GM23338 (cell line): ENCODE measurements at places on chromosomes 1 and 21.

DNA sequence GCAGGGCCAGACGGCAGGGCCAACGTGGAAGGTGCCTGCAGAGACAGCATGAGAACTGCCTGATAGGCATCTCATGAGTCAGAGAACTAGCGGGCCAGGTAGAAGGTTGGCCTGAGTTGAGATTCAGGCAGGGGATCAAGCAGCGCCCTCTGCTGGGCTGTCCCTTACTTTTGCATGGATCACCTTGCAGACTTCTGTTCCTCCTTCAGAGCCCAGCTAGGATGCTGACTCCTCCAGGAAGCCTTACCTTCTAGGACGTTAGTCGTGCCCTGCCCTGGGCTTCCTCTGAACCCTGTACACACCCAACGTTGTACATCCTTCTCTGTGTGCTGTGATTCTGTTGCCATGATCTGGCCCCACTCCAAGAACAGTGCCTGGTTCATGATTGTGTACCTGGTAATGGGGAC, 231.3 kb upstream of the VAMP3 start:
- DNase-seq: peak; percentile 90

GRCh38 chr1:203649551-203649998, 22.9 kb downstream of the ATP2B4 start:
- DNase-seq: no peak

- DNase-seq: no peak
These were observed 1182.5 kb downstream of the MRPL39 start for GRCh38 chr21:24424776-24425175.

DNA sequence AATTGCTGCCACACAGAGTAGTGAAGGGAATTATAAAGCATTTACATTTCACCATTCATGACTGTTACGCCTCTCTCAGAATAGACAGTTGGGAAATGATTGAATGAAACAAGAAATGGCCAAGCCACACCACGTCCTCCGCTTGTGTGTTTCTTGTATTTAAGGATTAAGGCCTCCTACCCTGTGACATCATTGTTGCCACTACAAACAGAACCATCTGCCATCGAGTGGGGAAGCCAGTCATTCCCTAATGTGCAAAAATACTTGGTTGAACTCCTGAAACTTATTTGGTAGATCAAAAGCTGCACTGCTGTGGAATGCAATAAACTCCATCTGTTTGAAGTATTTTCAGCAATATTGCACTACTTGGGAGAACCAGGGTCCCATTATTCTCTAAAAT, 99.0 kb upstream of the C1orf105 start:
- DNase-seq: no peak

GRCh38 chr1:235169986-235170385, 8.9 kb upstream of the RBM34 start:
- DNase-seq: no peak

- peak; percentile 91 for DNase-seq
These were observed at the start of gene RAB13 for GRCh38 chr1:153985941-153986761. Gene RAB13, minus strand, starts transcription at chr1:153986339. Its CDS starts 103 bp downstream, at chr1:153986236.

- DNase-seq: no peak
These were observed 42.5 kb downstream of the NEK2 start for GRCh38 chr1:211632808-211633523.

- DNase-seq: no peak
These were observed 768 bp upstream of the RIIAD1 start for GRCh38 chr1:151720554-151720953.

- no peak for DNase-seq
These were observed 273.0 kb downstream of the LTN1 start for GRCh38 chr21:28719723-28720122.

GRCh38 chr1:117232531-117232930, 21.8 kb upstream of the VTCN1 start:
- DNase-seq: no peak

DNA sequence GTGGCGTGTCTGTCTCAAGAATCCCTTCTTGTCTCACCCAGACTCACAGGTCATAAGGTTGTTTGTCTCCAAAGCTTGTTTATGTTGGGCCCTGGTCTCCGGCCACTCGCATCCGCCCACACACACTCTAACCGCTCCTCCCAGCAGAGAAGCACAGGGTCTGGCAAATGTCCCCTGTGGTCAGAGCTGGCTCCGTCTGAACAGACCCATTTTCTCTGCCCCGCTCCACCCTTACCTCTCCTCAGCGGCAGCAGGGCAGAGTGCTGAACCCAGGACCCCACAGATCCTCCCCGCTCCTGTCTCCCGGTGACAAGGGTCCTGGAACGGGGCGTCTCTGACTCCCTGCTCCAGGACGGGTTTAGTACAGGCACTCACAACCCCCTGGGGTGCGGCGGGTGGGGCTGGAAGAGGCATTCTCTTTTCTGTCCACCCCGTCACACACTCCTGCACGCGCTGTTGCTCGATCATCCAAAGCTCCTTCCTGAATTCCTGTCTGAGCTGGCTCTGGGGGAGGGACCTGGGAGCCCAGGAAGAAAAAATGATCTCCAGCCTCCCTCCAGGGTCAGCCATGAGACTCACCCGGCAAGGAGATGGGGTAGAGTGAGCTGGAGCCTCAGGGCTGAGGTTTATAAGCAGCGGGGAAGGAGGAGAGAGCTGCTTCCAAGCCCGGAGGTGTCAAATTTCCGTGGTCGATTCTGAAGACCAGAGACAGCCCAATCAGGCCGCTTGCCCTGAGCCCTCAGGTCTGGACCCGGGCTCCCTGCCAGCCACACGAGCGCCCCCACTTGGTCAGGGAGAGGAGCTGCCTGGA, at the start of gene S100A13:
TSS of gene S100A13 (minus strand) at position 602 of the 811 bp plus-strand sequence. CDS start 1,033 bp downstream, outside the sequence.
- peak; percentile 99 for DNase-seq

DNA sequence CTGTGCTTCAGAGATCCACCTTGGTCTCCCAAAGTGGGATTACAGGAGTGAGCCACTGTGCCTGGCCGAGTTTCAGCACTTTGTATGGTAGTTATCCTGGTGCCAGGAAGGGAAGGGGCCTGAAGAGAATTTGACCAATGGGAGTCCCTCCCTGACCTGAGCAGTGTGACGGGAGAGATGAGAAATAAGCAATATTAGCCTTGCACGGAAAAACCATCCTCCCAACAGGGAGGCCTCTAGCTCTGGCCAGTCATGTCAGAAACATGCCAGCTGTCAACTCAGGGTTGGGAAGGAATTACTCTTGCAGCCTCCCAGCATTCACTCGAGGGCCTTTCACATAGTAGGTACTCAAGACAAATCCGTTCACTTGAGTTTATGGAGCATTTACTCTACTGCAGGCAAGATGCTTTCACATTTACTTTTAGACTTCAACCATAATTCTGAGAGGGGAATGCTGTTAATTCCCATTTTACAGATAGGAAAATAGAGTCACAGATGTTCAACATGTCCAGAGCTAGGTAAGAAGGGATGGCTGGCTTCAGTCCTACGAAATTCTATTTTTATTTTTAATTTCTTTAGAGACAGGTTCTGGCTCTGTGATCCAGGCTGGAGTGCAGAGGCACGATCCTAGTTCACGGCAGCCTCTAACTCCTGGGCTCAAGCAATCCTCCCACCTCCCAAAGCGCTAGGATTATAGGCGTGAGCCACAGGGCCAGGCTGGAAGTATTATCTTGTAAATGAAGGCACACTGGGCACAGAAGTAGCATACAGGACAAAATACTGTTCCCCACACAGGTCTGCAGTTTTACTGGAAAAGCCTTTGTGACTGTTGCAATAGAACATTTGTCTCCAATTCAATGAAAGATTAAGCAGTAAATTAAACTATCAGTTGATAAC, 3.2 kb upstream of the ATP13A2 start:
- DNase-seq: peak; percentile 56

GRCh38 chr1:201229771-201230635, 39.4 kb downstream of the IGFN1 start:
- DNase-seq: no peak

- peak; percentile 86 for DNase-seq
These were observed 780 bp downstream of the YTHDF2 start for GRCh38 chr1:28737307-28738132.

DNA sequence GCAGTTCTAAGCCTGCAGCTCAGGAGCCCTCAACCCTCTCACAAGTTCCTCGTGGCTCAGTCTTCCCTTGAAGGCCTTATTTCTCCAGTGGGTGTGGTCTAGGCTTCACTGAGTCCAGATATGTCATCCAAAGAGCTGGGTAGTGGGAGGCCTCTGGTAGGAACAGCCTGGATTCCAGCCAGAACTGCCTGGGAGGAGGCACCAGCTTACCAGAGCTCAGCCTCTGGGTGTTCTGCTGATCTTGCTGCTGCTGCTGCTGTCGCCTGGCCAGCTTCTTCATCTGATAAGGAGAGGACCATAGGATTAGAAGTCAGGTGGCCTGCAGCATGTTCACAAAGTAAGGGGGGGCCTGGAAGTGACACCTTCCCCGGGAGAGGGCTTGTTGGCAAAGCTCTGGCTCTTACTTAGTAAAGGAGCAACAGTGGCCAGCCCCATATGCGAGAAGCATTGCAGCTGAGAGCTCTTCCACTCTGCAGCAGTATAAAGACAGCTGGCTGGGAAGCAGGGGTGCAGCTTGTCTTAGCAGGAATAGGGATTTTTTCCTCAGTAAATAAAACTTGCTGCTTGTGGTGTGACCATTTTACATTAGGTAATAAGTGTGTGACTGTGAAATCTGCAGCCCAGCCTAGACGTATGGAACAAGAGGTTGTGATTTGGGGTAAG, 148.5 kb downstream of the LMX1A start:
- DNase-seq: no peak

GRCh38 chr1:71054281-71054731, 6.7 kb upstream of the PTGER3 start:
- peak; percentile 8 for DNase-seq

DNA sequence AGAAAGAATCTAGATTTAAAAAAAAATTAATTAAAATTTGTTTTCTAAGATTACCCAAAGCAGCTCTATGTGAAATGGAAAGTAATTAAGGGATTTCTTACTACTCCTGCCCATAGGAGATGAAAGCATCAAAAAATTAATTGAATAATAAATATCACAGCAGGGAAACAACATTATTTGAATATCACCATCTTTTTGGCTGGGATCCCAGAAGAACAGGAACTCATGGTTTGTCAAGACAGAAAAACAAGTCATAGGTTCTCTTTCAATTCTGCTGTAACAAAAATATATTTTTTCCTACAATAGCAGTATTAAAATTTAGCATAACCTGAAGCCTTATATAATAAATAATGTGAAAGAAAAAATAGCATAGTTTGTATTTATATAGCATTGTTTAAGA, 1713.4 kb downstream of the NCAM2 start:
- no peak for DNase-seq

GRCh38 chr1:64676386-64676785, 68.5 kb upstream of the RAVER2 start:
- DNase-seq: no peak

DNA sequence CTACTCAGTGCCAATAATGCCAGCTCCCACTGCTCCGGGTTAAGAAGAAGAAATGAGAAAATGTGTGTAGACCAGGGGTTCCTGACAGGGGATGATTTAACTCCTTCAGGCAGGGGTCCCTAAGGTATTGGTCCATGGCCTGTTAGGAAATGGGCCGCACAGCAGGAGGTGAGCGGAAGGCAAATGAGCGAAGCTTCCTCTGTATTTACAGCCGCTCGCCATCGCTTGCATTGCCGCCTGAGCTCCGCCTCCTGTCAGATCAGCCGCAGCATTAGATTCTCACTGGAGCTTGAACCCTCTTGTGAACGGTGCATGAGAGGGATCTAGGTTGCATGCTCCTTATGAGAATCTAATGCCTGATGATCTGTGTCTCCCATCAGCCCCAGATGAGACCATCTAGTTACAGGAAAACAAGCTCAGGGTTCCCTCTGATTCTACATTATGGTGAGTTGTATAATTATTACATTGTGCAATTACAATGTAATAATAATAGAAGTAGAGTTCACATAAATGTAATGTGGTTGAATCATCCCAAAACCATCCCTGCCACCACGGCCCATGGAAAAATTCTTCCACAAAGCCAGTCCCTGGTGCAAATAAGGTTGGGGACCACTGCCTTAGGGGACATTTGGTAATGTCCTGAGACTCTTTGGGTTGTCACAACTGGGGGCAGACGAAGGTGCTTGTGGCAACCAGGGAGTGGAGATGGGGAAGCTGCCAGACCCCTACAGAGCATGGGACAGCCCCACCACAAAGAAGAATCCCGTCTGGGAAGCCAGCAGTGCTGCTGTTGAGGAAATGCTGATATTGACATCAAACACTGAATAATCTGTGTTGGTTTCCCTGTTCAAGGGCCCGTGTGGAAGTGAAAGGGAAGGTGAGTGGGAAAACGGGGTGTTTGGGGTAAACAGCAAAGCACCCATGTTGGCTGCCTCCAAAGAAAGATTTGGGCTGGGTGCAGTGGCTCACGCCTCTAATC, 60.8 kb downstream of the DHRS3 start:
- DNase-seq: peak; percentile 46

DNA sequence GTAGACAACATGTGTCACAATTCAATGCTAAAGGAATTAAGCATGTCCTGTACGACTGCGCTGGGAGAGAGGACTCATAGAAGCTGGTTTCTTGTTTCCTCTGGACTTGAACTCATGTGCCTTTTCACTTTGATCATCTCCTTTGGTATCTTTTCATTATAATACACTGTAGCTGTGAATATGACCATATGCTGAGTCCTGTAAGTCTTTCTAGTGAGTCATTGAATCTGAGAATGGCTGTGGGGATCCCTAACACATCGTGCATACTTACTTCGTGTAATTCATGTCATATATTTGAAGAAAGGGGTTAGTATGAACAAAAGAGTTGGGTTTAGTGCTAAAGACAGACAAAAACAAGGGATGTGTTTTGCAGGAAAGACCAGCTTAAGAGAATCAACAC, 148.1 kb upstream of the RUNX1 start:
- DNase-seq: no peak

DNA sequence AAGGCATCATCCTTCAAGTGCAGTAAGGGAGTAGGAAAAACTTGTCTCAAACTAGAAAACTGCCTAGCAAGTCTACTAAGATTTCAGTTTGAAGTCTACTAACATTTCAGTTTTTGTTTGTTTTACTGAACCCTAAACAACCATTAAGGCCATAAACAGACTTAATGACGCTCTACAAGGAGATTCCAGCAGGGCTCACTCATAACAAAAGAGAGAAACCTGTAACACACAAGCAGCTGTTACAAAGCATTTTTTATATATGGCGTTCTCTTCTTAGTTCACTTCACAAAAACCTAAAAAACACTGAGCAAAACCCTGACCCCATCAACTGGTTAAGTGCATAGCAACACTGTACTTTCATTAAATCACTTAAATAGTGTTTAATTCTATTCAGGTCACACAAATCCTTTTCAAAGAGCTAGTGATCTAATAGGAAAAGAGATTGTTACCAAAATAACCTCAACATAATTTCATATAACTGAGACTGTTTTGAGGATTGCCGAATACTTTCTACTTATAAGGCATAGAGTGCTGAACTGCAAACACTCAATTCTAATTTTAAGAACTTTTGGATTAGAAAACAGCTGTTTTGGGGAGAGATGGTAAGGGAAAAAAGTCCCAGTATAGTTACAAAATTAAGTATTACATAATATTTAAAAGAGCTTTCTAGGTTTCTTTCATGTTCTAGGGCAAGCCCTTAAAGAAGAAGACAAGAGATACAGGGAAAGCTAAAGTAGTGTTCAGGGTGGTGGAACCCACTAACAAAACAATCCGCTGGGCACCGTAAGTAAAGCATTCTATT, 1.4 kb downstream of the B3GALNT2 start:
- peak; percentile 34 for DNase-seq

GRCh38 chr1:7991504-7992440, 30.3 kb downstream of the PARK7 start:
- peak; percentile 96 for DNase-seq

GRCh38 chr1:206501881-206502280, 5.5 kb upstream of the RASSF5 start:
- DNase-seq: no peak
